ENCODE measurements at places on chromosomes 2 and 18. TPM values are rescaled to one million over a fixed set of nuclear protein-coding genes. Genes with fewer than 3 reads are reported as not detected.
A peak's percentile ranks its signal among the peaks of the same experiment; 100 is the strongest.

MYO5B gene
- 4.6 TPM for total RNA-seq

STARD6 gene
- not detected for total RNA-seq

CNGA3 gene
- not detected for total RNA-seq

ICOS gene
- 3.7 TPM for total RNA-seq

ZSCAN30 gene
- total RNA-seq = 18.1 TPM

MAB21L4 gene
- total RNA-seq = not detected

FER1L5 gene
- total RNA-seq = 0.23 TPM

FSHR gene
- total RNA-seq = not detected

ZNF521 gene
- 120 TPM for total RNA-seq

CIAO1 gene
- 122 TPM for total RNA-seq

TLX2 gene
- total RNA-seq = not detected

SERPINB12 gene
- not detected for total RNA-seq

TNFRSF11A gene
- 6.4 TPM for total RNA-seq

CD302 gene
- total RNA-seq = 32.8 TPM

ASB18 gene
- not detected for total RNA-seq

ARHGAP28 gene
- total RNA-seq = 13.8 TPM

DNA sequence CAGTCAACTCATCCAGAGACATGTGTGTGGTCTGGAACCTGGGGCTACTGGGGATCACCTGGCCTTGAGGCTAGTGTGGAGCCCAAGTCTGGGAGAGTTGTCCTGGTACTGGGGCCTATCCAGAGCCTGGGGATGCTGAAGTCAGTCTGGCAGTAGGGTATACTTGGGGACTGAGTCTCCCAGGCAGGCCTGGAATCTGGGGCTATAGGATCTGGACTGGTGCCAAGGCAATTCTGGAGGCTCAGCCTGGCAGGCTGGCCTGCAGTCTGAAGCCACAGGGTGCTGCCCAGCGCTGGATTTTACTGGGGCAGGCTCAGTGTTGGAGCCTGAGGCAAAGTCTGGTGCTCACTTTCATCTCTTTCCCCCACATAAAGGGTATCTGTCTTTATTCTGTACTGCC lies 46.5 kb downstream of the AQP4 start:
- DNase-seq = no peak
- no peaks in the 10 kb centered on the region for H3K36me3 ChIP-seq
- no peak overlapping the region for H3K4me3 ChIP-seq
- no peaks in the 10 kb centered on the region for H3K4me1 ChIP-seq
- no peak overlapping the region for H3K27ac ChIP-seq

- H3K36me3 ChIP-seq = no peaks in the 10 kb centered on the region
- no peaks in the 10 kb centered on the region for H3K4me1 ChIP-seq
- no peak for DNase-seq
- H3K4me3 ChIP-seq = no peak overlapping the region
- H3K27me3 ChIP-seq = no peaks in the 10 kb centered on the region
Measured at GRCh38 chr2:45331410-45331786, 279.7 kb downstream of the SRBD1 start.

- H3K36me3 ChIP-seq = no peaks in the 10 kb centered on the region
- H3K4me1 ChIP-seq = no peaks in the 10 kb centered on the region
- H3K27ac ChIP-seq = no peak overlapping the region
- no peak overlapping the region for H3K4me3 ChIP-seq
- no peak for DNase-seq
- no peaks in the 10 kb centered on the region for H3K27me3 ChIP-seq
Measured at GRCh38 chr18:77940566-77940965, 690.9 kb downstream of the GALR1 start.

GRCh38 chr18:13465476-13465875 lies 246.9 kb downstream of the LDLRAD4 start:
- H3K4me3 ChIP-seq = peak overlapping the region; percentile 45
- H3K27ac ChIP-seq = peak overlapping the region; percentile 44
- no peaks in the 10 kb centered on the region for H3K36me3 ChIP-seq

- H3K4me3 ChIP-seq = no peak overlapping the region
- no peaks in the 10 kb centered on the region for H3K27me3 ChIP-seq
- H3K4me1 ChIP-seq = no peaks in the 10 kb centered on the region
- no peak overlapping the region for H3K27ac ChIP-seq
- no peaks in the 10 kb centered on the region for H3K36me3 ChIP-seq
Measured at GRCh38 chr2:16406496-16407289, 258.9 kb downstream of the CYRIA start.

GRCh38 chr2:233209533-233210171 lies 41.8 kb upstream of the ATG16L1 start:
- peaks cover 38% of the 10 kb centered on the region for H3K4me1 ChIP-seq
- no peaks in the 10 kb centered on the region for H3K27me3 ChIP-seq
- peak; percentile 43 for DNase-seq
- H3K36me3 ChIP-seq = peaks cover 37% of the 10 kb centered on the region

DNA sequence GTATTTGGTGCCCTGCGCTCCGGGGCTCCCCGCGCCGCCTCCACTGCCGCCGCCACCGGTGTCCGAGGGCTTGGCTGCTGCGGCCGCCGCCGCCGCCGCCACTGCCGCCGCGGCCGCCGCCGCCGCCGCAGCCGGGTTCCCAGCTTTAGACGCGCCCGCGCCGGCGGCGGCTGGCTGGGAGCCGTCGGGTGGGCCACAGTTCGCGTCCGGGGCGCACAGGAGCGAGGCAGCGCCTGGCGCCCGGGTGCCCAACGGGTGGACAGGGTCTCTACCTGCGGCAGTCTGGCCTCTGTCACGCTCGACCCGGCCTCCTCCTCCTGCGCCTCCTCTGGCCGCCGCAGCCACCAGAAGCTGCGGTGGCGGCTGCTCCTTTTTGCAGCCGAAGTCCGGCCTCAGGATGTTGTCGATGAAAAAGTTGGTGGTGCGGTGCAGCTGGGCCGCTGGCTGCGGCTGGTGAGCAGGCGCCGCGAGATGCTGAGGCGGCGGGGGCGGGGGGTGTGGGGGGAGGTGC lies 951 bp downstream of the EN1 start:
- DNase-seq = no peak
- H3K27ac ChIP-seq = no peak overlapping the region
- peaks cover 48% of the 10 kb centered on the region for H3K4me1 ChIP-seq
- no peaks in the 10 kb centered on the region for H3K36me3 ChIP-seq
- H3K27me3 ChIP-seq = peaks cover 98% of the 10 kb centered on the region
- H3K4me3 ChIP-seq = peak overlapping the region; percentile 16

GRCh38 chr2:230896346-230897115 lies 28.5 kb downstream of the GPR55 start:
- H3K27ac ChIP-seq = no peak overlapping the region
- DNase-seq = peak; percentile 61
- no peaks in the 10 kb centered on the region for H3K36me3 ChIP-seq
- H3K4me1 ChIP-seq = peaks cover 36% of the 10 kb centered on the region
- H3K27me3 ChIP-seq = no peaks in the 10 kb centered on the region

- no peak overlapping the region for H3K4me3 ChIP-seq
- DNase-seq = no peak
- no peak overlapping the region for H3K27ac ChIP-seq
- H3K4me1 ChIP-seq = no peaks in the 10 kb centered on the region
- H3K27me3 ChIP-seq = no peaks in the 10 kb centered on the region
Measured at GRCh38 chr2:126858436-126858835, 40.3 kb upstream of the TEX51 start.

GRCh38 chr2:111119822-111120252 lies 877 bp upstream of the BCL2L11 start:
- H3K27me3 ChIP-seq = peaks cover 59% of the 10 kb centered on the region
- peak overlapping the region; percentile 90 for H3K27ac ChIP-seq
- peak overlapping the region; percentile 83 for H3K4me3 ChIP-seq
- peaks cover 13% of the 10 kb centered on the region for H3K36me3 ChIP-seq

DNA sequence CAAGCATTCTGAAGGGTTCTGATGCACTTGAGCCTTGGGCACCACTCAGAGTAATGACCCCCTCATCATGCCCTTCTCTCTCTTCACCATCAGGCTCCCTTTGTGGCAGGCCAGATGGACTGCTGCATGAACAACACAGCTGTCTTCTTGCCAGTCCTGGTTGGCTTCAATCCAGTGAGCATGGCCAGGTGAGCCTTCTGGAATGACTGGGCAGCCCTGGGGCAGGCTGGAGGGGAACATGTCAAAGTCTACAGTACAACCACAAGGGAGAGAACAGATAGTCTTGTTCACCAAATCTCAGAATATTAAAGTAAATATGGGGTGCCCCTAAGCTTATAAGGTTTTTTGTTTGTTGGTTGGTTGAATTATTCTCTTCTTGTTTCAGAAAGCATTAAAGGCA lies 4.4 kb downstream of the GCKR start:
- no peak overlapping the region for H3K4me3 ChIP-seq
- H3K27ac ChIP-seq = no peak overlapping the region
- no peaks in the 10 kb centered on the region for H3K36me3 ChIP-seq
- DNase-seq = no peak
- H3K27me3 ChIP-seq = peaks cover 2% of the 10 kb centered on the region

DNA sequence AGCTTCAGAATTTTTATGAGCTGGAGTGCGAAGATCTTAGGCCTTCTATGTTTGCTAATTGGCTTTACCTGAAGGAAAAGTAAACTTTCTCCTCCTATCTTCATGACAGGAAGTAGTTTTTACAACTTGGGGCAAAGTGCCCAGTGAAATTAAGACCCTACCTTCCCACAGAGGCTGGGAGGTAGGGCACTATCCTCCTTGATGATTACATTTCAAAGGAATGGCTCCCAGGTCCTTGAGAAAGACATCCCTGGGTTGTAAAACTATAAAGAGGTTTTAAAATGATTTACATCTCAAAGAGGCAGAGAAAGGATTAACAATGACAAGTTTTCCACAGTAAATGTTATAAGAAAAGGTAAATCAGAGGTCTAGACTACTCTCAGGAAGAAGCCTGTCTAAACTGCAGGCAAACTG lies 155.8 kb downstream of the CDH7 start:
- H3K27ac ChIP-seq = no peak overlapping the region
- no peak overlapping the region for H3K4me3 ChIP-seq
- H3K4me1 ChIP-seq = no peaks in the 10 kb centered on the region
- H3K36me3 ChIP-seq = no peaks in the 10 kb centered on the region
- no peaks in the 10 kb centered on the region for H3K27me3 ChIP-seq

DNA sequence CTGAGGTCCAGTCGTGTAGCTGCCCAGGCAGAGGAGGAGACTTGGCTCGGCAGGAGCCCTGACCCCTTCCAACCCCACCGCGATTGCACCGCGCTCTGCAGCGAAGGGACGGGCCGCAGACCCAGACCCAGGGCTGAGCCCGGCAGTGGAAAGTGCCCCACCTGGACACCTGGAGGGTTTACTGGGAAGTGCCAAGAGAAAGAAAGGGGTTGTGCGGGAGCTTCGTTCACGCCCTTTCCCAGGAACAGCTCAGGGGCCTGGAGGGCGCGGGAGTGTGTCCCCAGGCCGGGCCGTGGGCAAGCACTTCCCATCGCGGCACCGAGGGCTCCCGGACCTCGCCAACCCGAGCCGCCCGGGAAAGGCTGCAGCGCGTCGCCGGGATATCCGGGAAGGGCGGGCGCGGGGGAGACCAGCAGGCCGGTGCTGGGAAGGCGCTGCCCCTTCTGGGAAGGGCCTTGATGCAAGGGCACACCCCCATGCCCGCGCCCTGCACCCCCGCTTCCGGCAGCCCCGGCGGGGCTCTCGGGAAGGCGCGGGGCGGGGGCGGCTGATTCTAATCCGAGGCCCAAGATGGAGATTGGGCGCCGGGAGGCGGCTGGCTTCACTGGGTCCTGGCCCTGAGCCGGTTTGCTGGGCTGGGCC lies 36.1 kb upstream of the MRPL33 start:
- DNase-seq = peak; percentile 88
- peak overlapping the region; percentile 40 for H3K4me3 ChIP-seq
- H3K36me3 ChIP-seq = no peaks in the 10 kb centered on the region
- no peaks in the 10 kb centered on the region for H3K27me3 ChIP-seq
- peak overlapping the region; percentile 85 for H3K27ac ChIP-seq
- peaks cover 33% of the 10 kb centered on the region for H3K4me1 ChIP-seq

- no peaks in the 10 kb centered on the region for H3K36me3 ChIP-seq
- H3K4me1 ChIP-seq = peaks cover 10% of the 10 kb centered on the region
- H3K27me3 ChIP-seq = peaks cover 14% of the 10 kb centered on the region
- H3K4me3 ChIP-seq = no peak overlapping the region
Measured at GRCh38 chr2:217216316-217216715, 356.5 kb upstream of the TNP1 start.

DNA sequence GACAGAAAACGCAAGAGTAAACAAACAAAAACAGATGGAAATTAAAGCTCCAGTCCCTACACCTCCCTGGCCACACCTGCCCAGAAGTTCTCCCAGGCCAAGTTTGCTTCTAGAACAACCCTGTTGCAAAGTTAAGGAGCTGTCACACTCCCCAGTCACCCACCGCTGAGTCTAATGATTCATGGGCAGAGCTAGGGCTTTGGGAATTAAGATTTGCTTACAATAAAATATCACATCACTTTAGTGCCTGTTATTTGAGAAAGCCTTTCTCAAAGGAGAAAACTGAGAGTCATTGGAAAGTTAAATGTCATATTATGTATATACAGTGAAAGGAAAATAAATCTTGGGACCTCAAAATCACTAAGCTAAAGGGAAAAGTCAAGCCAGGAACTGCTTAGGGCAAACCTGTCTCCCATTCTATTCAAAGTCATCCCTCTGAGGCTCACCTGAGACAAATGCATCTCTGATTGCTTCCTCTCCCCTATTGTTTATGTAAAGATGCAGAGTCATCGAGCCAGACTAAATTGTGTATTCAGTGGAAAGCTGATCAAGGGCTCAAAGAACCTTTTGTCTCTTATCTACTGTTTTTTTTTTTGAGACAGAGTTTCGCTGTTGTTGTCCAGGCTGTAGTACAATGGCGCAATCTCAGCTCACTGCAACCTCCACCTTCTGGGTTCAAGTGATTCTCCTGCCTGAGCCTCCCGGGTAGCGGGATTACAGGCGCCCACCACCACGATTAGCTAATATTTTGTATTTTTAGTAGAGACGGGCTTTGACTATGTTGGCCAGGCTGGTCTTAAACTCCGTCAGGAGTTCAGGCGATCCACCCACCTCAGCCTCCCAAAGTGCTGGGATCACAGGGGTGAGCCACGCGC lies 2.8 kb downstream of the CRYGB start:
- H3K4me3 ChIP-seq = no peak overlapping the region
- no peaks in the 10 kb centered on the region for H3K4me1 ChIP-seq
- no peaks in the 10 kb centered on the region for H3K36me3 ChIP-seq
- H3K27ac ChIP-seq = no peak overlapping the region

GRCh38 chr18:79305911-79306310 lies 89.8 kb upstream of the NFATC1 start:
- H3K27me3 ChIP-seq = no peaks in the 10 kb centered on the region
- H3K36me3 ChIP-seq = peaks cover 36% of the 10 kb centered on the region
- no peaks in the 10 kb centered on the region for H3K4me1 ChIP-seq
- no peak for DNase-seq
- no peak overlapping the region for H3K4me3 ChIP-seq

- H3K4me3 ChIP-seq = no peak overlapping the region
- H3K27me3 ChIP-seq = no peaks in the 10 kb centered on the region
- DNase-seq = no peak
- H3K27ac ChIP-seq = no peak overlapping the region
- H3K4me1 ChIP-seq = no peaks in the 10 kb centered on the region
- H3K36me3 ChIP-seq = no peaks in the 10 kb centered on the region
Measured at GRCh38 chr2:40255103-40255502, 196.8 kb downstream of the SLC8A1 start.

DNA sequence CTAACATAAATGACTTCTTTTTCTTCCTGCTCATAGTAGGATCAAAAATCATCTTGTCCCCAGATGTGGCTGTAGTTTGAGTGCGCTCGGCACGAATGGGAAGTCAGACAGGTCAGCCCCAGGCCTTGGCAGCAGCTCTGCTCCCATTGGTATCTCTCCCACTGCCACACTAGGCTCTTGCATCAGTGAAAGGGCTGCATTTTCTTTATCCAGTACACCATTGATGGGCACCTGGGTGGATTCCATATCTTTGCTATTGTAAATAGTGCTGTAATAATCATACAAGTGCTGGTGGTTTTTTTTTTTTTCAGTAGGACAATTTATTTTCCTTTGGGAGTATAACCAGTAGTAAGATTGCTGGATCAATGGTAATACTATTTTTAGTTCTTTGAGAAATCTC lies 865.5 kb downstream of the CCDC85A start:
- no peaks in the 10 kb centered on the region for H3K4me1 ChIP-seq
- H3K36me3 ChIP-seq = no peaks in the 10 kb centered on the region
- no peak overlapping the region for H3K4me3 ChIP-seq
- H3K27ac ChIP-seq = no peak overlapping the region
- no peaks in the 10 kb centered on the region for H3K27me3 ChIP-seq
